SJSA1 (cell line): ENCODE measurements at places on chromosomes 1 and 21. TPM values are rescaled to one million over a fixed set of nuclear protein-coding genes. Genes with fewer than 3 reads are reported as not detected.

TCHHL1 gene
- not detected in 2 replicates for total RNA-seq

GRCh38 chr1:40247655-40248054 is at the start of gene TMCO2:
TMCO2 (plus strand) TSS chr1:40247937; CDS start chr1:40247994, 57 bp downstream.
- DNase-seq, result no peak

GRCh38 chr1:55827350-55827749 is 612.2 kb upstream of the USP24 start:
- DNase-seq, result peak; percentile 23

- DNase-seq, result no peak
These were observed 207.3 kb downstream of the NRIP1 start for GRCh38 chr21:14857529-14857928.

NR5A2 gene
- total RNA-seq, result 0.03 TPM in 1 of 2 replicates, not detected in the other
